Choroid plexus epithelial cell (primary cell): ENCODE measurements at places on chromosomes 7 and 10.

- DNase-seq: no peak
These were observed 249.6 kb downstream of the ELFN1 start for GRCh38 chr7:1919539-1920265.

- no peak for DNase-seq
These were observed 39.5 kb downstream of the CACNA2D1 start for GRCh38 chr7:82404094-82404493.

GRCh38 chr10:15144788-15145187 lies 23.7 kb downstream of the NMT2 start:
- DNase-seq: no peak

- DNase-seq: no peak
These were observed 50.7 kb downstream of the PPP1R3C start for GRCh38 chr10:91582153-91582554.

DNA sequence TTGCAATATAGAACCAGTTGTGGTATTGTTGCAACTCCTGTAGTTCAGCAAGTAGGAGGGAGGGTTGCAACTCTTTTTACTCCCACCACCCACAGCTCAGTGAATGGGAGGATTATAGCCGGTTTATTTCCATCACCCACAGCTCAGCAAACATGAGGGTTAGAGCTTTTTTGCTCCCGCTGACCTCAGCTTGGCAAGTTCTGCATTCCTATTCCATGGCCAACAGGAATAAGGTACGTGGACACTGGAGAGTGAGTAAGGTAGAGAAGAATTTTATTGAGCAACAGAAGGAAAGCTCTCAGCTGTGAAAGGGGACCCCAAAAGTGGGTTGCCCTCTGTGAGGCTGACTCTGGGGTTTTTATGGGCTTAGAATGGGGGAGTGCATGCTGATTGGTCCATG lies 167.1 kb upstream of the SMIM30 start:
- peak; percentile 30 for DNase-seq

DNA sequence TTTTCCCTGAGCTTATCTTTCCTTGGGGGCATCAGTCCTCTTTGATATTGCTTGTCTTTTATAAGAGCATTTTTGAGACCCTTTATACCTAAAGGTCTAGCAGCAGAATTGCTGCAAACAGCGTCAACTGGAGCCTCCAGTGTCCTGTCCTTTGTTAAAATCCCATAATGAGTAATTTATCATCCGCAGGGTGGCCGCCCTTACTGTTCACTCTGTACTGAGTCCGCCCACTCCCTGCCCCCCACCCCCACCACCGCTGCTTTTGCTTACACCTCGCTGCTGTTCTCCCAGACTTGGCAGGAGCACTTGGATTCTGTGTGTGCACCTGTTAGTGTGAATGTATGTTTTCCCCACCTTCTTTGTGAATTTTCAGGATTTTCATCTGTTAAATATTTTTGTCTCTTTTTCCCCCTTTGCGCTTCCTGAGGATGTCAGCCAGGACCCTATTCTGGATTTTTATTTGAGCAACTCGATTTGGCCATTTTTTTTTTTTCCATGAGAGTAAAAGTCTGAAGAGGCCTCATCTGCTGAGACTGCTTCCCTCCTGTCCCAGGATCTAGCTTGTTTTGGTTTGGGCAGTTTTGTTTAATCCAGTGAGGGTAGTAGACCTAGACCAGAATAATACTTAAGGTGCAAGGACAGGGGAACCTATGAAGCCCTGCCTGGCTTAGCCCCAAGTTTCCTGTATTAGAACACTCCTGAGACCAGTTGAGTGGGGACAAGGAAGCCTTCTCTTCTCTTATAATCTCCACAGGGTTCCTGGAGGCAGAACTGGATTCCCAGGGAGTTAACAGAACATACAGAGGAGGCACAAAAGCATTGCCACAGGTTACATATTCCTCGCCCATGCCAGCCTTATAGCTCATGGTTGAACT lies 8.2 kb downstream of the AGFG2 start:
- no peak for DNase-seq

DNA sequence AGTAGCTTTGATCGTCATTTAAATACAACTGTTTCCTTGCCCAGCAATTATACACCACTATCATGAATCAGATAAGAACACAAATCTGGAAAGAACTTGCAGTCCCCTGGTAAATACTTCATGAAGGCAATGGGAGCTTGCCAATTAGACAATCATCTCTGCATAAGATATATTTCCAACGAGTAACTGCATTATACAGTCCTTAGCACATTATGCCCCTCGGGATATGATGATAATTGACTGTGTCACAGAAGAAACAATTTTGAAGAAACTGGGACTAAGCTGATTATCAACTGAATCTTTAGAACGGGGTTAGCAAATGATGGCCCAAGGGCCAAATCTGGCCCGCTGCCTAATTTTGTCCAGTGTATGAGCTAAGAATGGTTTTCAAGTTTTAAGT lies 155.7 kb downstream of the TRIL start:
- DNase-seq: no peak

GRCh38 chr10:30431435-30431911 lies 2.5 kb upstream of the MAP3K8 start:
- DNase-seq: peak; percentile 21

DNA sequence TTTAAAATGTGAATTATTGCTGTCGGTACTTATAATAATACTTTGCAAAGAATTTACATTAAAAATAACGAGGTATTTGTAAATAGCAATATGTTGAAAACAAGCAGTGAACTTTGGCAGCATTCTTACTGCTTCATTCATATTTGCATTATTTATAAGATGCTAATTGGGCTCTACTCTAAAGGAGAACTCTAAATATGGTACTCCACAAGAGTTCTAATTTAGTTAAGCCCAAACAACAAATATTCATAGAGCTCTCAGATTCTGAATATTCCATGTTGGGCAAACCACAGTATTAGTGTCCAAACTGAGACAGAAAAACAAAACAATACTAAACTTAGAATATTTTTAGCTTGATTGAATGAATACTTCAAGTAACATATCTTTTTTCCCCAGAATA lies 904.4 kb upstream of the LRRTM3 start:
- no peak for DNase-seq

DNA sequence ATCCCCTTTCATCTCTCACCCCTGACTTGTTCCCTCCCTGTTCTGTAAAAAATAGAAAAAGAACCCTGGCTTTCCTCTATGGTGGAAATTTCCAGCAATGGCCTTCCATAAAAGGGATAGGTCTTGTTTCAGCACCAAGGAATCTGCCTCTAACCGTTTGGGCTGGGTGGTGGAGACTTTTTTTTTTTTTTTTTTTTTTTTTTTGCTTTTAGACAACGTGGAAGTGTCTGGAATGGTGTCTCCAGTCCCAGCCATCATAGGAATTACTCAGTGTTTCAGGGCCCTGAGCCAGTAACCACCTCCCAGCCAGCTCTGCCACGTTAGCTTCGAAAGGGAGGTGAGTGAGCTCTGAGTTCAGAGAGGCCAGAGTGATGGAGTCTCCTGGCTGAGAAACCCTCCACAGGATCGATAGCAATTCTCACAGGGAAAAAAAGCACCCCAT lies 97.3 kb upstream of the COL1A2 start:
- peak; percentile 95 for DNase-seq

DNA sequence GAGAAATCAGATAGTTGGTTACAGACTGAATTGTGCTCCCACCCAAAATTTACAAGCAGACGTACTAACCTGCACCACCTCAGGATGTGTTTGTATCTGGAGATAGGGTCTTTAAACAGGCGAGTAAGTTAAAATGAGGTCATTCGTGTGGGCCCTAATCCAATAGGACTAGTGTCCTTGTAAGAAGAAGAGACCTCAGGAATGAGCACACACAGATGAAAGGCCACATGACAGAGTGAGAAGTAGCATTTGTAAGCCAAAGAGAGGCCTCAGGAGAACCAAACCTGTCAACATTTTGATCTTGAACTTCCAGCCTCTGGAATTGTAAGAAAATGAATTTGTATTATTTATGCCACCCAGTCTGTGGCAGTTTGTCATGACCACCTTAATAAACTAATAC lies 149.5 kb upstream of the VWC2 start:
- DNase-seq: no peak

DNA sequence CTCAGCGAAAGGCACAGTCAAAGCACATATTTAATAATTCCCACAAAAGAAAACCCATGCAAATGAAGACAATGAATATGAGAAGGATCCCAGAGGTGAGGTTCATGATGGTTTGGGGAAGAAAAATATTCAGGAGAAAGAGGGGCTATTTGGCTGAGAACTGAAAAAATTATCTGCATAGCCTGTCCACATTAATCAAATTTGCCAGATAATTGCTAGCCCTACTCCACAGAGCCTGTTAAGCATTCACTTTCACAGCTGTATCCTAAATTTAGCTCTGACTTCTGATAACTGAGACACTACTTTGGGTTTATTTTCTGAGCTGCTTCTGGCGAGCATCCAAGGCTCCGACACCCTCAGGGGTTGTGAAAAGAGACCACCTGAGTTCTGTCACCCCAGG lies 176.2 kb downstream of the HERPUD2 start:
- no peak for DNase-seq

GRCh38 chr10:120953897-120954296 lies 102.7 kb downstream of the WDR11 start:
- no peak for DNase-seq

DNA sequence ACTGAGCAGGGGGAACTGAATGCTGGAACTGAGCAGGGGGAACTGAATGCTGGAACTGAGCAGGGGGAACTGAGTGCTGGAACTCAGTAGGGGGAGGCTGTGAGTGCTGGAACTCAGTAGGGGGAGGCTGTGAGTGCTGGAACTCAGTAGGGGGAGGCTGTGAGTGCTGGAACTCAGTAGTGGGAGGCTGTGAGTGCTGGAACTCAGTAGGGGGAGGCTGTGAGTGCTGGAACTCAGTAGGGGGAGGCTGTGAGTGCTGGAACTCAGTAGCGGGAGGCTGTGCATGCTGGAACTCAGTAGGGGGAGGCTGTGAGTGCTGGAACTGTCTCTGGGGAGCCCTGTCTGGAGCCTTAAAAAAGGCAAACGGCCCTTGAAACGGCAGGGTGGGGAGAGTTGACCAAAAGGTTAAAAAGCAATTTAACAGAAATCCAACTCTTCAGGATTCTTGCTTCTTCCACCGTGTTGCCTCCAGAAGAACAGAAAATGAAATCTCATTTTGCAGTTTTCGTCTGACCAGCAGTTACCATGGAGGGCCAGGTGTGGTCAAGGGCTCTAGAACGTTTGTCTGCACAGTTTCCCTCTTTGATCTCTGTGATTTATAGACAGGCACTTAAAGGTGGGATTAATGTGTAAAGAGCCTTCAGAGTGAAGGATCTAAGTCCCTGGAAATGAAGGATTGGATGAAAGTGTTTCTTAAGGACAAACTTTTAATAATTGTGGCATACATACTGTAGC lies 19.1 kb downstream of the DOCK1 start:
- DNase-seq: no peak

GRCh38 chr10:11036424-11037011 lies 18.8 kb downstream of the CELF2 start:
- DNase-seq: peak; percentile 77
